ENCODE measurements at places on chromosomes 6 and 20.

GRCh38 chr6:56238352-56238751 lies 9.0 kb downstream of the COL21A1 start:
- no peak for DNase-seq

DNA sequence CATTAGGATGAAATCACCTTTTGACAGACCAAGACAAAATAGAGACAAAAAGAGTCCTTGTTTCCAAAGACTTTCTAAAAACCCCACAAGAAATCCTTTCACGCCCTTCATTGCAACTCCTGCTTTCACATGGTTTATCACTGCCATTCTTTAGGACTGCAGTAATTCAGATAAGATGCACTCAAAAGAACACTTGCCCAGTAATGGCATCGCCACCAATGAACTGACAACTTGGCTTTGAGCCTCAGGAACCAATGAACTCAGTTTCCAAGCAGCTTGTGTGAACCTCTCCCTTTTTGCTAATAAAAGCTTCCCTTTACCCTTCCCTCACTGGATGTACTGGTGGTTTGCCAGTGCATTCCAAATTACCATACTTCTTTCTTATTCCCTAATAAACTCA lies 21.8 kb downstream of the OSTM1 start:
- DNase-seq, result no peak

DNA sequence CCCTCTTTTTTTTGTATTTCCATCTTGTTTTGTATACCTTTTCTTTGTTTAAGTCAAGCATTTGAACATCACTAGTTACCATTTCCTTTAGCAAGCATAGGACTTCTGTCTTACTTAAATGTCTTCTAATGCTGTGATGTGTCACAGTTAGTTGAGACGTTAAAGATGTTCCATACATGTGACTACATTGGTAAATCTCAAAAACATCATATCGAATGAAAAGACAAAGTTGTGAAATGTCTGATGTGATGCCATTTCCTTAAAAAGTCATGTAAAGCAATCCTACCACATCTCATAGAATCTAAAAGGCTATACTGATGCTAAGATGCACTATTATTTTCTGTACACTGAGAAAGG lies 26.8 kb downstream of the SLC16A10 start:
- no peak for DNase-seq

GRCh38 chr6:13045676-13046075 lies 282.7 kb downstream of the TBC1D7 start:
- no peak for DNase-seq

GRCh38 chr6:77455271-77455670 lies 8.0 kb downstream of the HTR1B start:
- no peak for DNase-seq

- no peak for DNase-seq
These were observed 32.1 kb upstream of the ID4 start for GRCh38 chr6:19805129-19805481.

DNA sequence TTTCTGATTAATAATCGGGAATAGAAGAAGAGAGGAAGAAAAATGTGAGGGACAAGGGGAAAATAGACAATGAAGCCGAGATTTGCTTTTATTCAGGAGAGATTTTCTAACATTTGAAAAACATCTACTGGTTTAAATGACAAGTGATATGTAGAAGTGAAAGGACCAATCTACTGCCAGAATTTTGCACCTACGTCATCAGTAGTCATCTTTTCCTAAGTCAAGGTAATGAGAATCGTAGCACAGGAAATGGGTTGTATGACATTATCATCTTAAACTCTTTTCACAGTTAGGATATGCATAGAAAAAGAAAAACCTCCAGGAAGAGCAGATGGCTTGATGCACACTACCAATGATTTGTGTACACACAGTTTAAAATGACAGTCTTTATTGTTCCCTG lies 45.3 kb upstream of the RAB32 start:
- no peak for DNase-seq

- no peak for DNase-seq
These were observed 65.2 kb downstream of the EDN1 start for GRCh38 chr6:12355354-12355753.

- DNase-seq, result peak; percentile 28
These were observed 221.6 kb downstream of the OGFRL1 start for GRCh38 chr6:71510057-71510713.

DNA sequence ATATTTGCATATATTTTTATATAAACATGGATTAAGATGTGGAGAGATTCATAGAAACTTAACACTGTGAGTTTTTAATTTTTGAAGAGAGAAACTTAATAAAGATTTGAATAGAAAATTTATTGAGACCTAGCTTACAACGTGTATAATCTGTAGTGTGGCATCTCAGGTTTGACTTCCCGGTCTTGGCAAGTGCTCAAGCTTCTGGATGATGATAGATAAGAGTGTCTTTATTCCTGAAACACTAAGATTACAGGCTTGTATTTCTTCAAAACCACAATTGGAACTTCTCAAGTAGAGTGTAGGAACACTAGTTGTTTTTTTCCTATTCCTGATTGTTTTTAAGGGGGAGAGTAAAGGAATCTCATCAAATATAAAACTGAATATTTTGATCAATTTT lies 64.6 kb upstream of the NOTCH4 start:
- DNase-seq, result no peak

DNA sequence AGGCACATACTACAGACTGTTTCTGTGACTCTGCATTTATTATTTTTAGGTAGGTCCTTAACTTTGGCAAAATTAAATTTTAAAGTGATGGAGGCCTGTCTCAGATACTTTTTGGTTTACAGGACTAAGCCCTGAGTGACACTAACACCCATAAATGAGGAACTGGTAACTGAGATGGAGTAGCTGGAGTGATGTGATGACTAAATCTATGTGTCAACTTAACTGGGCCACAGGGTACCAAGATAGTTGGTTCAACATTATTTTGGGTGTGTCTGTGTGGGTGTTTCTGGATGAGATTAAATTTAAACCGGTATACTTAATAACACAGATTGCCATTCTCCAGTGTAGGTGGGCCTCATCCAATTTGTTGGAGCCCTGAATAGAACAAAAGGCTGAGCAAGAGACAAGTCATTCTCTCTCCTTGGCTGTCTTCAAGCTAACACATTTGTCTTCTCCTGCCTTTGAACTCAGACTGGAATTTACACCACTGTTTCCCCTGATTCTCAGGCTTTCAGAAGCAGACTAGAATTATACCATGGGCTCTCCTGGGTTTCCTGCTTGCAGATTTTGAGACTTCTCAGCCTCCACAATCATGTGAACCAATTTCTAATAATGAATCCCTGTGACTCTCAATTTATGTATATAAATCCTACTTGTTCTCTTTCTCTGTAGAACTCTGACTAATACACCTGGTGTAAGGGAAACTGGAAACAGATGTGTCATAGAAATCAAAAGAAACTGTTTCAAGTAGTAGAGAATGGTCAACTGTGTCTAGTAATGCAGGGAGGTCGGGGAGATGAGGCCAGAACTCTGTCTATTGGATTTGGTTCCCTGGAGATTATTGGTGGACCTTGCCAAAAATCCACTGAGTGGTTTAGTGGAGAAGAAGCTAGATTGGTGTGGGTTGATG lies 579.2 kb downstream of the EPM2A start:
- DNase-seq, result no peak

GRCh38 chr6:63415286-63415685 lies 95.5 kb upstream of the LGSN start:
- no peak for DNase-seq

- DNase-seq, result no peak
These were observed 248.7 kb upstream of the ECI2 start for GRCh38 chr6:4383910-4384638.

DNA sequence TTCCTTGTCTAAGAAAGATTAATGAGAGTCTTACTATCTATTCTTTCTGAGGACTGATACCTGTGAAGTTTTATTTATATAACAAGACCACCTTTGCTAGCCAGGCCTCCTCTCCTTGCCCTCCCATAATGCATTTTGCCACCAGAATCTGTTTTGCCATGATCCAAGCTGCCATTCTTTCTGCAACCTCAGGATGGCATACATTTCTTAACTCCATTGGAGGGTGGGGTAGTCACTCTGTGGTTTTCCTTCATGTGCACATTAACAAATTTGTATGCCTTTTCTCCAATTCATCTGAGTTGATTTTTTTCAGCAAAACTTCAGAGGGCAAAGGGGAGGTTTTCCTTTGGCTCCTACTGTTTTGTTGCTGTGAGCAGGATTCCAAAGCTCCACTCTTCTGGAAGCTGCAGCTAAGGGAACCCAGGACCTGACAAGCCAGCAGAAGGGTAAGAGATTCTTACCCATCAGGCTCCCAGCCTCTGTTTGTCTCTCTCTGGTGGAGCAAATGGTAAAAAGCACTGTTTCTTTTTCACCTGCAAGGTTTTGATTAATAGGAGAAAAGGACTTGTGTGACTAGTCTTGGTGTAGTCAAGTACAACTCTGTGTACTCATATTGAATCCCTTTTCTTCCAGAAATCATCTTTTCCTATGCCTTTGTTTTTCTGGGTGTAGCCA lies 26.2 kb upstream of the ENPP4 start:
- DNase-seq, result no peak

GRCh38 chr6:112683926-112684325 lies 336.8 kb downstream of the RFPL4B start:
- DNase-seq, result no peak

DNA sequence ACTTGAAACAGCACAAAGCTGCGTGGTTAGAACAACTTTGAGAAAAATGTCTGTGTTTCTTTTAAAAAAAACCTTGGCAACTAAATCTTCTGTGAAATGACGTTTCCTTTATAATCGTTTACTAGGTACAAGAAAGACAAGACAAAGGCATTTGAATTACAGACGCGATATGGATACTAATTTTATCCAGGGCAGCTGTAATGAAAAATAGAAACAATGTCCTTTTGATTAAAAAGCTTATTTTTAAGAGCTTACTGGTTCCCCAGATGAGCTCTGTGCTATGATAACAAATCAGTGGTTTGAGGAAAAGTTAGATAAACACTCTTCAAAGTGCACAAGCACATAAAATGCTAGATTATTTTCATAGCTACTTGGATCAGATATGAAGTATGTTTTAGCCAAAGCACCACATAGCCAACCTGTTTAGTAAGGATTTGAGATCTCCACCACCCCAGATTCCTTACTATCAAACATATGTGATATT lies 1.6 kb upstream of the SYNCRIP start:
- no peak for DNase-seq

GRCh38 chr6:6840831-6841291 lies 252.3 kb downstream of the LY86 start:
- no peak for DNase-seq

- DNase-seq, result no peak
These were observed 71.4 kb upstream of the PREP start for GRCh38 chr6:105474234-105474633.

- DNase-seq, result no peak
These were observed 54.4 kb upstream of the ZNF337 start for GRCh38 chr20:25750765-25751696.

DNA sequence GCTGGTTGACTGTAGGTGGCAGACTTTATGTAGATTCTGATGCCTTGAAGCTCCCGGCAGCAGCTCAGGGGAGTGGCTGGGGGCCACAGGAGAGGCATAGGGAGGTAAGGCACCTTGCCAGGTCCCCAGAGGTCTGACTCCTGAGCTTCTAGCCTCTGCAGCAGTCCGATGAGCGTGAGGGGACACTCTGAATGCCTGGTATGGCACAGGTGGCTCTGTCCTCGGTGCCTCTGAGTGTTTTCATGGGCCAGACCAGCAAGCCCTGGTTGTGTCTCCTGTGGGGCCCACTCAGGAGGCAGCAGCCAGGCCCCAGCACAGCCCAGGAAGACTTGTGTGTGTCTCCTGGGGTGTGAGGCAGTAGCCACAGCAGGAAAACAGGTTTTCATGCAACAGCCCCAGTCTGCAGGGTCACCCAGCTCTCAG lies 39.7 kb upstream of the IRF4 start:
- no peak for DNase-seq

DNA sequence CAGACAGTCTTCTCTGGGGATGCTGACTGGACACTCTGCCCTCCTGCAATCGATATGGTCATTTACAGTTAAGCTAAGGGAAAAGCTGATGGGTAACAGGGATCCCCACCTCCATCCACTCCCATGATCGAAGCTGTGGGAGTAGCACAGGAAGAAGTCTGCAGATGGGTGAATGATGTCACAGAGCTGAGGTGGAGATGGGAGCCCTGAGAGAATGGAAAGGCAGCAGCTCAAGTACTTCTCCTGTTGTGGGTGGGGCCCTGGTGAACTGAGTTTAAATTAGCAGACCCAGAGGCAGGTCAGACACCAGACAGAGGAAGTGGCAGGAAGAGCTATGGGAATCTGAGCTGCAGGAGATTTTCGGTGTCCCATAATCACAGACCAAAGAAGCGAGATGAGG lies 29.0 kb downstream of the HDGFL1 start:
- DNase-seq, result no peak

- DNase-seq, result no peak
These were observed 87.4 kb downstream of the NOL4L start for GRCh38 chr20:32497589-32498224.
